ENCODE measurements at places on chromosomes 12 and 14.

- DNase-seq = peak; percentile 24
Measured at GRCh38 chr12:62466018-62466593, 520 bp upstream of the MON2 start.

GRCh38 chr12:104673696-104674482 lies 217.1 kb downstream of the CHST11 start:
- no peak for DNase-seq

- DNase-seq = no peak
Measured at GRCh38 chr12:130161261-130162243, 712 bp upstream of the FZD10 start.

GRCh38 chr12:92597997-92598396 lies 104.8 kb upstream of the PLEKHG7 start:
- DNase-seq = no peak

DNA sequence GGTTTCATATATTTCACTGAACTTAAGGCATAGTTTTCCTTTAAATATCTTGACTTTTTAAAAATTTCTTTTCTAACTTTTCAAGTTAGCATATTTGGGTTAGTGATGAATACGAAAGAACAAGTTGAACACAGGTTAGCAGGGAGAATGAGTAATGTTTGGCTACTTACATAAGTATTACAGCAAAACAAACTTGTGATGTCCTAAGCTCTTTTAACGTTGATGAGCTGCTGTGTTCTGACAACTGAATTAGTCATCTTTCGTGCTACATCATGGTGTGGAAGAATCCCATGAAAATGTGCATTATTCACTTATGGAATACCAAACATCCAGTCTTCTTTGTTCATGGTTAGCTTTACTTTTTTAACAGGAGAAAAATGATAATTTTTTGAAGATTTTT lies 36.3 kb upstream of the PDZRN4 start:
- no peak for DNase-seq

GRCh38 chr14:103029936-103030335 lies 27.4 kb downstream of the CDC42BPB start:
- no peak for DNase-seq

Data from putamen (tissue), 1 donor.